Posterior vena cava (tissue), 2 donors: ENCODE measurements at places on chromosomes 2 and 18. TPM values are rescaled to one million over a fixed set of nuclear protein-coding genes. Genes with fewer than 3 reads are reported as not detected.

LINC00305 gene
- total RNA-seq, result not detected

SIX3 gene
- total RNA-seq, result not detected

PIEZO2 gene
- 4.8 TPM for total RNA-seq

GAL3ST2 gene
- total RNA-seq, result not detected

KLF11 gene
- 25.0 TPM for total RNA-seq
